GDM1 (cell line): ENCODE measurements at places on chromosomes 1 and 21.

DNA sequence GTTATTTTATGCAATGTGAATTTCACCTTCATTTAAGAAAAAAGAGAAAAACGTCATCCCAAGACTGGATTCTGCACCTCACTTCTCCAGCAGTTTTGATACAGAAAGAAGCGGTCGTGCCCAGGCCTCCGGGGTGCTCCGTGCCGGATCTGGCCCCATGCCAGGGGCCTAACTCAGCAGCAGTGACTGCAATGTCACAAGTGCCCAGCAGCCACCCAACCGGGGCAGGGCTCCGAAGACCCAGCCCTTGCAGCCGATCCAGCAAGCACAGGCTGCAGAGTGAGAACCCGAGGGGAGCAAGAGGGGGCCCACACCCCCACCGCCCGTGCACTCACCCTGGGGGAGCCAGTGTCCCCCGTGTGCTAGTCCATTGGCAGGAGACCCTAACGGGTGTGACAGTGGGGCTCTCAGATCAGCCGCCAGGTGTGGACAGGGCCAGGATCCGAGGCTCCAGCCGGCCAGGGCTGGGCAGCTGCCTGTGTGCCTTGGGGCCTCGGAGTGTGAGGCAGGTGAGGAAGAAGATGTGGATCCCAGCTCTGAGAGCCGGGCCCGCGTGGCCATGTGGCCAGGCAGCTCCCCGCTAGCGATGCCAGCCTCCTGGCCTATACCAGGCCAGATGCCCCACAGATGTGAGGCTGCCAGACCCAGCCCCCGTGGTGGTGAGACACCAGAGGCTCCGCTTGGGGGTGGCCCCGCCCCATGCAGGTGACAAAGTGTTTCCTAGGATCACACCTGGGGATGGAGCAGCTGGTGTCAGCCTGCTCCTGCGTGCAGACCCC is 60.6 kb downstream of the MEGF6 start:
- no peak for DNase-seq

- no peak for DNase-seq
These were observed 117.4 kb upstream of the PLPPR5 start for GRCh38 chr1:99122039-99122438.

DNA sequence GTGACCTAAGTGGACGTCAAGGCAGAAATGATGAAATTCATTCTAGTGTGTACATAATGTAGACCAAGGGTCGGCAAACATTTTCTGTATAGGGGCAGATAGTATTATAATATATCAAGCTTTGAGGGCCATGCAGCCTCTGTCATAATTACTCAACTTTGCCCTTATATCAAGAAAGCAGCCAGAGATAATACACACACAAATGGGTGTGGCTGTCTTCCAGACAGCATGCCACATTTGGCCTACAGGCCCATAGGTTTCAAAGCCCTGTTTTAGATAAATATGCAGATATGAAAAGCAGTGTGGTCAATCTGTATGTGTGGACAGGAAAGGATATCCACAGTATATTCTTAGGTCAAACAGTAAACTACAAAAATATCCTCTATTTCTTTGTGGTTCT is 320.1 kb upstream of the FMN2 start:
- no peak for DNase-seq

- no peak for DNase-seq
These were observed 109.8 kb downstream of the C1orf94 start for GRCh38 chr1:34286511-34286910.

DNA sequence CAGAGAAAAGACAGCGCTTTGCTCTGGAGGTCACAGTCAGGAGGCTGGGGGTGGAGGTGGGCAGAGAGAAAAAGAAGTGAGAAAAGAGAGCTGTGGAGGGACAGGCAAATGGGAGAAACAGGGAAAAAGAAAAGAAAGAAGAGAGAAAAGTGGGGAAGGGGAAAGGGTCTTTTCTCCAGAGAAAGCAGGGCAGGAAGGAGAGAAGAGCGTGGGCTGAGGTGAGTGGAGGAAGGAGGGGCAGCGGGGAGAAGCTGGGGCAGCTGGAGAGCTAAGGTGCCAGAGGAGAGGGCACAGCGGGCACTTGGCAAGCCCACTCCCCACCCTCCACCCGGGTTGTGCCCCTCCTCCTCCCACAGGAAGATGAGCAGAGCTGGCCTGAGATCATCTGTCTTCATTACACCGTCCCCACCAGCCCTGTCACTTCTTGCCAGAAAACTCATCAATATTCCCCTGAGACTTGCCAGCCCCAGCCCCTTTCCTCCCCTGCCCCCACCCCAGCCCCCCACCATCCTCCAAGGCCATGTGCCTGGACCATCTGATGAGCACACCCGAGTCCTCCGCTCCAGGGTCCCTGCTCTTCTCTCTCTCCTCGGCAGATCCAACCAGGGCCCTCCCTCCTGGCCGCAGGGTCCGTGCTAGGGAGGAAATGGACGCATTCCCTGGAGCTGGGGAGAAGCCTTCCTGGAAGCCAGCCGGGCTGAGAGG is 17.0 kb upstream of the BLACAT1 start:
- no peak for DNase-seq

DNA sequence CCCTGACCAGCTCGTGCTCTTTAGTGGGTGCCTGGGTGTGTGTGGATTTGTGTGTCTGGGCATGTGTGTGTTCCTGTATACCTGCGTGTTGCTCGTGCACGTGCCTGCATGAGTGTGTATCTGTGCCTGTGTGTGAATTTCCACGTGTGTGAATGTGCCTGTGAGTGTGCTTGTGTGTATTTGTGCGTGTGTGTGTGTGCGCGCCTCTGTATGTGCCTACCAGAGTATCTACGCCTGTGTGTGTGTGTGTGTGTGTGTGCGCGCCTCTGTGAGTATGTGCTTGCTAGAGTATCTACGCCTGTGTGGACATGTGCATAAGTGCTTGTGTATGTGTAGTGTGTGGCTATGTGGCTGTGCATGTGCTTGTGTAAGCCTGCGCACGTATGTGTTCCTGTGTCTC is 691 bp upstream of the SELENBP1 start:
- DNase-seq: no peak

- DNase-seq: no peak
These were observed 75.4 kb downstream of the MDM4 start for GRCh38 chr1:204591473-204592090.

- no peak for DNase-seq
These were observed 580 bp downstream of the DVL1 start for GRCh38 chr1:1348420-1349255.

DNA sequence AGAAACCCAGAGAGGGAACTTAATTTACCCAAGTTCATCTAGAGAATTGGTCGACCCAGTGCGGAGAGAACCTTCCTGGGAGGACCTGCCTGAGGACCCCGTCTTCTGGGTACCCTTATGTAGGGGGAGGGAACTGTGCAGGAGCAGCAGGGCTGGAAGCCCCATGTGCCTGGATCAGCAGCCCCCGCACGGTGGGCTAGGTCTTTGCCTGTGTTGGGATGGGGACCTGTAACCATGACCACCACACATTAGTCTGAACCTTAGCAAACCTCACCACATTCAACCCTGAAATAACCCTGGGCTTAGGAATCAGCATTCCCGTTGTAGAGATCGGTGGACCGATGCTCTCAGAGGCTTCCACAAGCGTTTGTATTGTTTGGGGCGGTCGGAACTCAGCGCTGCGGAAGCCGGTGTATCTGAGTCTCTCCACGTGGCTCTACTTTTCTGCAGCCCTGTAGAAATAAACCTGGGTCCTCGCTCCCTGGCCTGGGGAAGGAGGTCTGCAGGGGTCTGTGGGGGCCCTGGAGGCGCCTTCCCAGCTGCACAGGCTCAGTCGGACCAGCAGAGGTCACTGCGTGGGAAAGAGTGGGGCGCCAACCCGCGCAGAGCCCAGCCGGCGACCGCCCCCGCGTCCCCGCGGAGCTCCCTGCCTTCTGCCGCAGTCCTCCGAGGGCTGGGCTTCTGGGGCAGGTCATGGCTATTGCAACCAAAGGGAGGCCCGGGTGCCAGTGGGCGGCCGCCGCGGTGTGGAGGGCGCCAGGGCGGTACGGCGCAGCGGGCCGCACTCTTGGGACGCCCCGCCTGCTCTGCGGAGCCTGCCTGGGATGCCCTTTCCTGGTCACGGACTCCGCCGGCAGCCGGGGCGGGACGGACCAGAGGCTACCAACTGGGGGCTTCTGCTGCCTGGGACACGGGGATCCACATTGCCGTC is 36.2 kb upstream of the KCNA10 start:
- no peak for DNase-seq

DNA sequence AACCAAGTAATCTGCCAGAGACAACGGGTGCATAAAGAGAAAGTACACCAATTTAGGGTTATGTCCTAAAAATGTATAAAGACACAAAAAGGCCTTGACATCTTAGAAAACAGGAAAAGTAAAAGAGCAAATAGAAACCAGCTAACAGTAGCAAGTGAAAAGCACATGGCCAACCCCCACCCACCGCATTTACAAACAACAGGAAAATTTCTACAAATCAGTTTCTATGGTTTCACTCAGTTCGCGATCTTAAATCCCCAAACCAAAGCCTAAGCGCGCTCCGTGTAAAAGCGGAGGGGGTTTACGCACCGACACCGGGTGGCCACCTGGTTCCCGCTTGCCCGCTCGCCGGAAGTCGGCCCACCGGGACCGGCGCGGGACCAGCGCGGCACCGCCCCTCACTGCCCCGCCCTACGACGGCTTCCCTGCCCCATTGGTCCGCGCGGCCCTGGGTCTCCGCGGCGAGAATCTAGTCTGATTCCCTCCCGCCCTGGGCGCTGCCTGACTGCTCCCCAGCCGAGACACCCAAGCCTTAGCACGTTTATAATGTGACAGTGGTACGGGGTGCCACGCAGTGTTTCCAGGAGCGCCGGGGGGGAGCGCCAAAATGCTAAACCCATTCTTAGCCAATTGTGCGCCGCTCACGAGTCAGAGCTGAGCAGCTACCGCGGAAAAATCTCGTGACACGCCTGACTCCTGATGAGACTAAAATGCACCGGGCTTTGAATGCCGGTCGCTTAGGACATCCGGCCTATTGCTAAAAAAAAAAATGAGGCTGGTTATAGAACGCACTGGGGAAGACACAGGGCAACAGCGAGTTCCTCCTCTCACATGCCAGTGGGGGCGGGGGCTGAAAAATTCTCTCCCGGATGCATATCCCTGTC is at the start of gene GART:
Gene GART, minus strand, starts transcription at position 362 of the 884 bp plus-strand sequence. CDS start 2,802 bp downstream, outside the sequence.
- peak; percentile 60 for DNase-seq

DNA sequence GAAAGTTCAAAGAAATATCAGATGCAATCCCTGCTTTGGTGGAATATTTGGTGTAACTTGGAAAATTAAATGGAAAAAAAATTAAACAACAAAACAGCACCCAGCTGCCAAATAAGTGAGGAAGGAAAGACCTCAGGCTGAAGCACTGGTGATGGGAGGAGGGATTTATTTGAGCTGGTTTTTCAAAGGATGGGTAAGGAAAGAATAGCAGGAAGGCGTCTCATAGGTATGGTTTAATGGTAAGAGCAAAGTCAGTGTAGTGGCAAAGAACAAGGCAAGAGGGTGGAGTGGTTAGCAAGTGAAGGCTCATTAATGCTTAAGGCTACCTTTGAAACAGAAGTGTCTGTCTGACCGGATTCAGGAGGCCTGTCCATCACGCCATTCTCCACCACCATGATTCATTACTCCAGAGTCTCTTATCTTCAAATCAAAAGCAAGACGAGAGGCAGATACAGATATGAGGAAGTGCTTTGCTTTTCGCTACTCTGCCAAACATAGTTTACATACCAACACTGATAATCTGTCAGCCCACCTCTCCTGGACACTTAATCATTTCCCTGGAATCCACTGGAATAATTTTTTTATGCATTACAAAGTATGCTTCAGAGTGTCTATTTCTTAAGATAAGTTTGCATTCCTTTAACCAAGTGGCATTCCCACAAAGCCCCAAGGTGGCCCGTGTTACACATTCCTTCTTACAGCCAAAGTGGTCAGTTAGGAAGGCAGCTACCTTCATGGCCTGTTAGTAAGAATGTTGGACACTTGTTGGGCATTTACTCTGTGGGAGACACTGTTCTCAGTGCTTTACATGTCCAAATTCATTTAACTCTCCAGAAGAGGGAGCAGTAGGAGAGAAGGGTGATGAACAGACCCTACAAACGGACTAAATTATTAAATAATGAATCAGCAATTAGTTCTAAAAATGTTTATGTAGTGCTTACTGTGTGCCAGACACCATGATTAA is 146.6 kb downstream of the ROR1 start:
- no peak for DNase-seq

DNA sequence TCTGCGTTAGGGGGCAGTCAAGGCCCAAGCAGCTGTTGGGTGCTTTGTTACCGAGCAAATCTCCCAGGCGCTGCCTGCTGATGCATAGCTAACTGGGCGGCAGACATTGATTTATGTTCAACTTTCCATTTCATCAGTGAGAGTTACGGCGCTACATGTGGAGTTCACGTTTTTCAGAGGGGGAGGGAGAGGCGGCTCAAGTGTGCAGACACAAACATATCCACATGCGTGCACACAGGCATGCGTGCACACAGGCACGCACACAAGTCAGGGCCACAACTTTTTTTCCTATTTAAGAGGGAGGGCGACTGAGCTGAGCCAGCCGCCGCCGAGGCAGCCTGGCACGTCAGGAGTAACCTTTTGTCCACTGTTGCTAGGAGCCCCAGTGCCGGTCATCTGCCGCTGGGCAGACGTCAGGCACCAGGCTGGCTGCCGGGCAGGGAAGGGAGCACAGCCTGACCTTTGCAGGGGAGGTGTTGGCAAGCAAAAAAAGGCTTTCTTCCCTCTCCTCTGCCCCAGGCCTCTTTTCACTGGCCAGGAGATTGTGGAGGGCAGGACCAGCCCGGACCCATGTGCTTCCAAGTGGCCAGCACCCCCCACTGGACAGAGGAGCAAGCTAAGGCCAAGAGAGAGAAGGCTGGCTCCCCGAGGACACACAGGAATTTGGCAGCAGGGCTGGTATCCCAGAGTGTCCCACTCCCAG is 73.3 kb downstream of the MRPL37 start:
- DNase-seq: no peak

- no peak for DNase-seq
These were observed 25.3 kb upstream of the SDC3 start for GRCh38 chr1:30933874-30934252.

DNA sequence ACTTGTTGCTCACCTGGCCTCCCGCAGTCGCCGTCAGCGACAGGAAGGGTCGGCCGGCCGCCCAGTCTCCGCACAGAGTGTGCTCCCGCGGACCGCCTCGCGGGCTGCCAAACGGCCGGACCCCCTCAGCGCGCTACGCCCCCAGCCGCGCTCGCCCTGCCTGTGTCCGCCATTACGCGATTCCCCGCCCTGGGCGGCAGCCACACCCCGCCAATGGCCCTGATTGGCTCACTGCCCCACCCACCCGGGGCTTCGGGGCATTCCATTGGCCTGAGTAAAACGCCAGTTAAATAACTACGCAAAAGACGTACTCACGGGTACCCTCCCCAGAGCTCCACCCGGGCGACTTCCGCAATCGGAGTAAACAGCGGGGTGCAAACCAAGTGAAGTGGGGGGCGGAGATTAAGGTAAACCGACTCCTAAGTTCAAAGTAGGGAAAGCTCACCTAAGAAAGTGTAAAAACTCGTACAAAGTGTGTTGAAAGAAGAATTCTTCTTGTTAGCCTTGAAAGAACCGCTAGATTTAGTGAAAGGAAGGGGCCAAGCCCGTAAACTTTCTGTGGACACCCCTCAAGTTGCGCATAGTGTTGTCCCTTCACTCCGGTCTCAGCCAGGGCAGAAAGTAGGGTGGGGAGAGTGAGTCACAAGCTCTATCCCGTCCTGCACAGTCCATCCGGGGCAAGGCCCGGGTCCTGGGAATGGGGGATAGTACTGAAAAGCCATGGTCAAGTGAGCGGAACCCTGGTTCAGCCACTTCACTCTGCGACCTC is at the start of gene WASF2:
Gene WASF2, minus strand, starts transcription at position 195 of the 769 bp plus-strand sequence. CDS start 61,277 bp downstream, outside the sequence.
- peak; percentile 93 for DNase-seq

GRCh38 chr1:58764294-58764978 is 19.4 kb downstream of the JUN start:
- no peak for DNase-seq
